ENCODE measurements at places on chromosomes 1 and 21.

GRCh38 chr1:4825800-4826450 is 171.5 kb downstream of the AJAP1 start:
- DNase-seq, result no peak

DNA sequence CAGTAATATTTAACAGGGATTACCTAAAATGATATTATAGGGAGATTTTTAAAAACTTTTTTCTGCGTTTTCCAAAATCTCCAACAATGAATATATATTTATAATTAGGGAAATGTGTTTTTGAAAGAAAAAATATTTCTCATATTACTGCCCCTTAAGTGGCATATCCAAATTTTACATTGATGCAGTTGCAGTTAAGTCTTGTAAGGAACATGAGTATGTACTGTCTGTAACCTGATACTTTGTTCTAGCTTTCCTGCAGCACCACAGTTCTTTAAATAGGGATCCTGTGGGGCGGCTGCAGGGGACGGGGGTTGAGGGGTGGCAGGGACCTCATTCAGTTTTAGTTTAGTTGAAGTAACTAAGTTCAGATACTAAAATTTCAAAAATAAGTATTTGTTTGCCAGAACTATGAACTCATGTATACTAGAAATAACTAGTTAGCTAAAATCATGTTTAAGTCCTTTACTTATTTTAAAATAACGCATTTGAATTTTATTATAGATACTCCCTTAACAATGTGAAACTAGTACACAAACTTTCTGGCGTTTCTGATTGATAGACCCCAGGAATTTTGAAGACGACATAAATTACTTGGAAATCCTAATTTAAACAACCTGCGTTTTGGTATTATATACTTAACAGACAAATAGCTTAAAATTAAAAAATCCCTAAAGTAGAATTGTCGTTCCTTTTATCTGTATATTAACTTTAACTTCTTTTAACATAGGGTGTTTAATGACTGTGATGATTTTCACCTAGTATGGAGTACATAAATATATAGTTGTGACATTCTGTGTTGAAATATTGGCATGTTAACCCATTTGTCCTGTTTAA is 639 bp upstream of the DNAJB4 start:
- peak; percentile 62 for DNase-seq

DNA sequence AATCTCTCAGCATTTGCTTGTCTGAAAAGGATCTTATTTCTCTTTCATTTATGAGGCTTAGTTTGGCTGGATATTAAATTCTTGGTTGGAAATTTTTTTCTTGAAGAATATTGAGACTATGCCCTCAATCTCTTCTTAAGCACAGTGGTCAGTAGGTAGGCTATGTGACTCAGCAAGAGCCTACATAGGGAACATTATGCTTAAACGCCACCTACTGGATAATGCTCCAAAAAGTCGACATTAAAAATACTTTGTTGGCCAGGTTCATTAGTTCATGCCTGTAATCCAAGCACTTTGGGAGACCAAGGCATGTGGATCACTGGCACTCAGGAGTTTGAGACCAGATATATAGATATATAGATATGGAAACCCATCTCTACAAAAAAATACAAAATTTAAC is 678.0 kb upstream of the USP24 start:
- DNase-seq, result no peak

GRCh38 chr1:79777481-79778219 is 771.1 kb upstream of the ADGRL4 start:
- no peak for DNase-seq

GRCh38 chr1:153945131-153945794 is 1.3 kb downstream of the DENND4B start:
- peak; percentile 90 for DNase-seq

DNA sequence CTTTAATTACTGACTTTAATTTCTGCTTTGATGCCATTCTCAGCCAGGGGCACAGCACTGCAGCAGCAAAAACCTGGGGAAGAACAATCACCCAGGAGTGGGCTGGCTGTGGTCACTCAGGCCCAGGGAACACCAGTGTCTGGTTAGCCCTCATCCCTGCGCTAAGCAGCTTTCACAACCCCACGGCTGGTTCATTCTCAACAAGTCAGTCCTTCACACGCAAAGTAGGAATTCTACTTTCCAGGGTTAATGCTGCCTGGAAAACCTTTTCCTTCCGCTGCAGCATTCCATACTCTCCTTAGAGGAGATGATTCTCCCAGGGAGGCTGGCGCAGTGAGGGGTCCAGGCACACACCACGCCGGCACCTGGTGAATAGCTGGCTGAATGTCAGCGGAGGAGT is 24.3 kb upstream of the KCNE1 start:
- no peak for DNase-seq

- no peak for DNase-seq
Measured at GRCh38 chr1:244980605-244981004, 116.3 kb upstream of the HNRNPU start.

GRCh38 chr1:167955915-167956314 is 19.0 kb upstream of the MPC2 start:
- no peak for DNase-seq

- no peak for DNase-seq
Measured at GRCh38 chr1:89271341-89272015, 1.2 kb downstream of the GBP5 start.

DNA sequence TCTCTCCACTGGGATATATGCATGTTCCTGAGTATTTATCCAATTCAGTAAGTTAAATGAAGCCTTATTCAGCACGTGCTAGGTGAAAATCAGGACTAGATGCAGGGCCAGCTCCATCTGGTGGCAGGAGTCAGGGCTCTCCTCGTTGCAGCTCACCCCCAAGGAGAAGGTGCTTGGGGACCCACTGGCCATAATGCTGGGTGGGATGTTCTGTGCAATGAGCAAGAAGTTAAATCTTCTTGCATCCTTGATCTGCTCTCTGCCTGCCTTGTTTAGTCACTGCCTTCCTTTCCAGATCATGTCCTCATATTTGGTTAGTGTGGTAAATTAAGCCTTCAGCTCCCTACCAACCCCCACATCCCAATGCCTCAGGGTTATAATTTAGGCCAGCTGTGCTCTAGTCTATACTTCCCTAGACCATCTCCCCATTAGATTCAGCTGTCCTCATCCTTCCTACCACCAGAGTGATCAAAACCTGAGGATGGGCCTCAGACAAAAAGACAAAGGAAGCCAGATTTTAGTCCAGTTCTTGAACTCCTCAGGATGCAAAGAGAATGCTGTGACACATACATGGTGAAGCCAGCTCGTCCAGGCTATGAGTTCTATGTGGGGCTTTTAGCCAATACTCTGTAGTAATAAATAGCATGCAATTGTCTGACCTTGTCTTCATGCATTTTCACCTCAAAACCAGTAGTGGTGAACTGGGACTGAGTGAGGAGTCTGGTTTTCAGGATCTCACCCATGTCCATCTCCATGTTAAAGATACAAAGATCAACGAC is 55.9 kb downstream of the SEC16B start:
- no peak for DNase-seq

DNA sequence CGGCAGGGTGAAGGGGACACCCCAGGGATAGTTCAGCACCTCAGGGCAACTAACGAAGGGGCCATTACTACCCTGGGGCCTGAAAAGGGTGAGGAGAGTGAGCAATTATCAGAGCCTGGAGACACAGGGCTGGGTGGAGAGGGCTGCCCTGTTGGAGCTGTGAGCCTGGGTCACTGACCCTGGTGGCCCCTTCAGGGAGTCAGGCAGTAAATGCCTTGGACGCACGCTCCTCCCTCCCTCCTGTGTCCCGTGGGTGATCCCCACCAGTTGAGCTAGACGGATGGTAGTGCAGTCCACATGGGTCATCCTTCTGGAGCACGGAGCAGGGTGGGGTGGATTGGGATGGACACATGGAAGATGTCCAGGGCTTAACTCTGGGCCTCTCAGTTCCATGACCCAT is 305.3 kb downstream of the PTPRU start:
- no peak for DNase-seq

DNA sequence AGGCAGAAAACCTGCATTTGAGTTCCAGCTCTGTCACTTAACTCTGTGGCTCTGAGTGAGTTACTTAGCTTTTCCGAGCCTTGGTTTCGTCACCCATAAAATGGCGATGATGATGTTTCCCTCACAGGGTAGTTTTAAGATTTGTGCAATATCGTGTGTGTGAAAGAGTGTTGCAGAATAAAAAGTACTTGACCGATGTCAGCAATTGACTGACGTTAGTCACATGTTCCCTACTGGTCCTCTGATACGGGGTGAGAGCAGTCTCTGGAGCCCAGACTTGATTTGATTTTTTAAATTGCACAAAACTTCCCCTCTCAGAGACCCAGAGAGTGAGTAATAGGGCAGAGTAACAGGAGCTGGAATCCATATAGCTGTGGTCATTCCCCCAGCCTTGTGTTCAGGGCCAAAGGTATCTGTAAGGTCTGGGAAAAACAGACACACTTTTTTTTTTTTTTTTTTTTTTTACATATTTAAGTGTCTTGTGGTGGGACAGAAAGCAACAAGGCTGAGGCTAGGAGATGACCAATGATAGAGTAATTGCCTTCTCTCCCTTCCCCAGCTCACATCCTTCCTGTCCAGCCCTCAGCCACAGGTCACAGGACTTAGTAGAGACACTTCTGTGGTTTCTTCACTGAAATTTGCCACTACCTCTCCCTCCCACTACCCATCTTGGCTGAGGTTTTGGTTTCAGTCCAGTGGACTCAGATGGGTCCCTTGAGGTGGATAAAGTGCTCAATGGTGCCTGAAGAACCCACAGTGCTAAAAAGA is 2.0 kb downstream of the FCER1G start:
- DNase-seq, result peak; percentile 93

DNA sequence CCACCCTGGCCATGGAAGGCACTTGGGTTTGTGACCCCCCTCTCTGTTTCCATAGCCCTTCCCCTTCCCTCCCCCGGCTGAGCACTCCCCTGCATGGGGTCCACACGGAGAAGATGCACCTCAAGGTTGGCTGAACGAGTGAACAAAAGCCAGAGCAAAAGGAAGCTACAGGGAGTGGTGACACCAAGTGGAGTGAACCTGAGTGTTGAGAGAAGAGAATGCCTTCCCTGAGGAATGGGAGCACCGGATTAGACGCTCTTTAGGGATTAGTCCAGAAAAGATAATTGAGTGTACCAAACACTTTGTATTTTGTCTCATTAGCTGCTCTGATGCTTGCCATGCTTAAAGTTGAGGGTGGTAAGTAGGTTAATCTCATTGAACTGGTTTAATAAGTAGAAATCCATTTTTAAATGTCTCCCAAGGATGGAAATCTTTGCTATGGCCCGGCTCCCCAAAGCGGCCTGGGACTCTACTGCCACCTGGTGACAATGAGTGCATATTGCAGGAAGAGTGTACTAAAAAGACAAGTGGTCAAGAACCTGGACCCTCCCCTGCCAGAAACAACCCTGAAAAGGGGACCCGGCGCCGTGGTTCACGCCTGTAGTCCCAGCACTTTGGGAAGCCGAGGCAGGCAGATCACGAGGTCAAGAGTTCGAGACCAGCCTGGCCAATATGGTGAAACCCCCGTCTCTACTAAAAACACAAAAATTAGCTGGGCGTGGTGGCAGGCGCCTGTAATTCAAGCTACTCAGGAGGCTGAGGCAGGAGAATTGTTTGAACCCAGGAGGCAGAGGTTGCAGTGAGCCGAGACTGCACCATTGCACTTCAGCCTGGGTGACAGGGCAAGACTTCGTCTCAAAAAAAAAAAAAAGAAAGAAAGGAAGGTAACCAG is 150.6 kb upstream of the ZC3H12A start:
- DNase-seq, result no peak

- no peak for DNase-seq
Measured at GRCh38 chr1:51761351-51761750, 117.2 kb downstream of the NRDC start.

DNA sequence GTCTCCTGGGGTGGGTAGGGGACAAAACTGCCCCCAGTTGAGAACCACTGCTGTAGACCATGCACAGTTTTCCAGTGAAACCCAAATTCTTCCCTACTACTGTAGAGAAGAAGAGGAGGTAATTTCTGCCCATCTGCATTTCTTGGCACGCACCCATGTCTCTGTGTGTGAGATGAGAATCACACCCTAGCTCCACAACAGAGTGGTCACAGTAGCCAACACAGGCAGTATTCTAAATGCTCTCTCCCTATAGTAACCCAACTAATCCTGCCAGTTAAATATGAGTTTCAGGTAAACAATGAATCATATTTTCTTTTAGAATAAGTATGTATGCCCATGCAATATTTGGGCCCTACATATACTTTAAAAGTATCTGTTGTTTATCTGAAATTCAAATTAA is 1.2 kb upstream of the CAPN2 start:
- no peak for DNase-seq
